ENCODE measurements at places on chromosomes 12 and 14.

DNA sequence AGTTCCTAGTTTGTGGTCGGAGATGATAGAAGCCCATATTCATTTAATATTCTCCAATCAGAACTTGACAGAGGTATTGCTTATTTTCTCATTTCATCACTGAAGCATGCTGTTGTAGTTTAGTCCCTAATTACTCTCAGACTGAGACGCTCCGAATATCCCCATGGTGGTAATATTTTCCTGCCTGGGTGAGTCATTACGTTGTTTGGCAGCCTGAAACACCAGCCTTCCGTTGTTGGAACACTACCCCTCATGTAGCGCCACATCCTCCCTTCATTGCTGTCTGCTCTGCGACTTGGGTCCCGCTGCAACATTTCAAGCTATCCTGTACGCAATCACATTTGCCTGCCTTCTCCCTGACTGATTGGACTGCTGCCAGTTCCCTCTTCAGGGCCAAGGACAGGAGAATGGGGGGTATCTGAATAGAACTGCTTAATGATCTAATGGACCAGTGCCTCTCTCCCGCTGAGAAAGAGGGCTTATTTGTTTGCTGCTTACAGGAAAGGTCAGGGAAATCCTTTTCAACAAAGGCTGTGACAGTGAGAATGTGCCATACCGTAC lies 369.1 kb downstream of the NPAS3 start:
- DNase-seq = no peak

DNA sequence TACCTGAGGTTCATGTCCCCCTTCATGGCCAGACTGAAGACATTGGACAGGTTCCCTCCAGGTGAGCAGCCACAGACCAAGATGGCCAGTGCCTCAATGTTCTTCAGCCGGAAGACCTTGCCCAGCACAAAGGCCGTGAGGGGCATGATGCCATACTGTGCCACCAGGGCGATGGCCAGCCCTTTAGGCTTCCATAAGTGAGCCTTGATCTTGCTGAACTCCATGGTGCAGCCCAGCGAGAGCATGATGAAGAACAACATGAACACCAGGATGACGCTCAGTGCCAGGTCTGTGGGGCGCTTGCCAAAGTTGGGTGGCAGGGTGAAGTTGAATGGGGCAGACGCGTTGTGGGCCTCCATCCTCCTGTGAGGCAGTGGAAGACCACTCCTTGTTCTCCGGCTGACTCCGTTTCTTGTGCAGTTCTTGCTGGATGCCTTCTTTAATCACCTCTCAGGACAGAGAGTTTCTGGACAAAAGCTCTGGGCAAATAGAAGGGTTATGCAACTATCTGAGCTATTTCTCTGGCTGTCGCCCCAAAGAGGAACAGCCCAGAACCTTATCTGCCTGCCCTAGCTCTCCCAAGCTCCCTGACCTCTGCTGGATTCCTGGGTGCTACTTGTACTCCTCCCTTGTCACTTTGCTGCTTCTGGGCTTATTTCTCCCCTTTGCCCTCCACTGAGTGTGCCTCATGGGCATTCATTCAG lies at the start of gene SLC10A1:
SLC10A1 (minus strand) TSS at position 445 of the 704 bp plus-strand sequence; CDS start at position 359, 86 bp downstream.
- DNase-seq = no peak

GRCh38 chr12:79828924-79829323 lies 106.0 kb downstream of the PPP1R12A start:
- no peak for DNase-seq

GRCh38 chr12:42992826-42993225 lies 403.3 kb upstream of the PRICKLE1 start:
- DNase-seq = no peak

- peak; percentile 5 for DNase-seq
These were observed 51.0 kb downstream of the BMAL2 start for GRCh38 chr12:27383429-27384260.

DNA sequence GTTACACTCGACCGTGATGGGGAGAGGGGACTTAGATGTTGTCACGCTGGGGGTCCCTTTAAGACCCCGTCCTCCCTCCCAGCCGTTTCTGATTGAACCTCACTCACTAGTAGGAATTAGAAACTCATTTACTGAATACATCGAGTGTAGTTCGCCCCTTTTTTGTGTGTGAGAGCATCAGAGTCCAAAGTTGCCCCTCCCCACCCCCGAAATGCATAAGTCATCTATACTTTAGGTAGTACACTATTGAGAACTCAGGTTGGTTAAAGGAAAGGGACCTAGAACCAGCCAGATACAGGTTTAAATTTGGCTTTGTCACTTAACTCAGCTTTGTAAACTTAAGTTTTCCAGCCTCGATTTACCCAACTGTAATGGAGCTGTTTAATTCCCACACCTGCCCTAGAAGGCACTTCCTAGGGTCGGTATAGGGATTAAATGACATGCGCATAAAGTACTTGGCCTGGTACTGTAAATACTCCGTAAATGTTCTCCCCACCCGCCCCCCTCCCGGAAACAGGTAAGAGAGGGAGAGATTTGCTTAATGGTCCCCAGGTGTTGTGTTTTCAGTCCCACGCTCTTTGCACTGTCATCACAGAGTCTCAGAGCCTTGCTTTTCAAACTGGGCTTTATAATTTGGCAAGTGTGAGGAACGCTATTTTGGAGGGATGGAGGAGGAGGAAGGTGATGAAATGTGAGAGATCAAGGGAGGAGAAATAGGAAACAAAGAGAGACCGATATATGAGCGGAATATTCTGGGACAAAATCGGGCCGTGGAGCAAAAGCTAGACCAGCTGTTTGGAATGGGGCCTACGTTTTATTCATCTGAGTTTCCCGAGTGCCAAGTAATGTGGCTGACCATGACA lies 897 bp downstream of the SUDS3 start:
- DNase-seq = no peak

GRCh38 chr14:91888641-91889476 lies 21.5 kb upstream of the TC2N start:
- DNase-seq = no peak

GRCh38 chr12:47837190-47838171 lies 17.8 kb upstream of the HDAC7 start:
- no peak for DNase-seq

DNA sequence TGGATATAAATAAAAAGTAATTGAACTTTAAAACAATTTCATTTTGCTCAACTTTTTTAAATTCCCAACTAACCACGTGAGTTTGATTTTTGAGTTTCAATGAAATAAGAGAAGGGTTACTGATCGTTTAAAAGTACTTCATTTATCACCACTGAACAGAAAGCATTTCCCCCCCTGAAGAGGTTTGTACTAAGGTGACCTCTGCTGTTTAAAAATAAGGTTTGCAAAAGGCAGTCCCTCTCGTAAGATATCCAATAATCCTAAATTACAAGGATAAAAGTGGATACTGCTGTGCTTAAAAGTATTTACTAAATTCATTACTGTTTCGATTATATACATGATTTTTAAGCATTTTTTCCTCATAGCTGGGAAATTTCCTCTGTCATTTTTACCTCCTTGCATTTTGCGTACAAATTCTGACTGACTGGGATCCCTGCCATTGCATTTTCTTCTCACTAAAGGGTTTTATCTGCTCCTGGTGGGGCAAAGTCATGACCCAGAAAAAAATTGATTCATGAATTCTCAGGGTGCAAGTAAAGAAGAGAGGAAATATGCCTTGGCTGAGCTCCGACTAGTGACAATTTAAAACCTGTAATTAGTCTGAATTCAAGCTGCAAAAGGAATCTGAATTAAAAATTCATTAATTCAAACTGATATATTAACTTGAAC lies 463.8 kb downstream of the PRKD1 start:
- DNase-seq = no peak

DNA sequence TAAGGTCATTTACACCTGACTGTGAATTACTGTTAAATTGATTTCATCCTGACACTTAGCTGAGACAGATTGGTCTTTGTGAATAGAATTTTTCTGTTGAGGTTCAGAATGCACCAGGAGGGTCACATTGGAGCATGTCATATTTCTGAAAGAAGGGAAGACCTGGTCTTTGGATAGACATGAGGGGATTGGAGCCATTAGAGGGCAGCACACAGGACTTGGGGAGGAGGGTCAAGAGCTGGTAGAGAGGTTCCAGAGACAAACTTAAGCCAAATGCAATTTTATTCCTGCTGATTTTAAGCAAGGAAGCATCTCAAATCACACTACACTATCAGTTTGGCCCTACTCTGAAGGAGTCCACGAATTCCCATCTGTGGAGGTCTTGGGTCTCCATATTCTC lies 41.1 kb downstream of the GUCY2C start:
- no peak for DNase-seq

DNA sequence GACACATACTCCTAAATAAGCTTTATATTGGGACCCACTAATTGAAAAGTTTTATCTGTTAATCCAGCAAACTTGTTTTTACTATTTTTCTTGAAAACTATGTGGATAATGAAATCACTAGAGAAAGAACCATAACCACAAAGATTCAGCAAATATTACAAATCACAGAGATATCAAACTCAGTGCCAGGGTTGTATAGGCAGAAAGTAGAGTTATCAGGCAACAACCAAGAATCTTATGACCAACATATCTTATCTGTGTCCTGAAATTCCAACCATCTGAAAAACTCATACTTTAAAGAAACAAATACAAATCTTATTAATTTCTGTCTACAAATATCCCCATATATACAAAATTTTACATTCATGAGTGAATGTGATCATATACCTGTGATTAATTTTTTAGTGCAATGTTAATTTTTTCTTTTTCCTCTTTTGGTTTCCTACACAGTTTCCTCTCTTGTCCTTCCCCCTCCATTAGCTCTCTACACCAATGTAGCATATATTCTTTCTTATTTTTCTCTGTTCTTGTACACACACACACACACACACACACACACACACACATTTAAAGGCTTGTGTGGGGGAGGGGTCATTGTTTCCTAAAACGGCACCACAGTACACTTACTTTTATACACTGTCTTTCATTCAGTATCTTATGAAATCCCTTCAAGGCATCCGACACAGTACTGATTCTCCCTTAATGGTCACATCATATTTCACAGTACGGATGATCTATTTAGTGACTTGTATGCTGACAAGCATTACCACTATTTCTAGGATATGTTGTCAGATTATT lies 18.6 kb downstream of the AMN1 start:
- no peak for DNase-seq

DNA sequence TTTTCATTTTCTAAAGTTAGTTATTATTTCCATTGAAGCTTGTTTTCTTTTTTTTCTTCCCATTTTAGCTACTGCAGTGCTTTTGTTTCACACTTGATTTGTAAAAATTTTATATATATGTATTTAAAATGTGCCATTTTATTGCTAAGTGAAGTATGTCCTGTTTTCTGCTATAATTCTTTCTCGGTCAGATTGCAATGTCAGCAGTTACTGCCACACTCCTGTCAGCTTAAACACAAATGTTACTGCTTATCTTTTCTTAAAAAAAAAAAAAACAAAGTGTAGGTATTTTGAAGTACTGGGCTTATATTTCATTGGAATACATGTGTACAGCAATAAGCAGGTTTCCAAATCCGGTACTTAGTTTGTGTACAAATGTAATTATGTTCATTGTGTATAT lies 63.4 kb upstream of the AEBP2 start:
- DNase-seq = no peak

- DNase-seq = no peak
These were observed 23.8 kb downstream of the PXN start for GRCh38 chr12:120241561-120242274.

DNA sequence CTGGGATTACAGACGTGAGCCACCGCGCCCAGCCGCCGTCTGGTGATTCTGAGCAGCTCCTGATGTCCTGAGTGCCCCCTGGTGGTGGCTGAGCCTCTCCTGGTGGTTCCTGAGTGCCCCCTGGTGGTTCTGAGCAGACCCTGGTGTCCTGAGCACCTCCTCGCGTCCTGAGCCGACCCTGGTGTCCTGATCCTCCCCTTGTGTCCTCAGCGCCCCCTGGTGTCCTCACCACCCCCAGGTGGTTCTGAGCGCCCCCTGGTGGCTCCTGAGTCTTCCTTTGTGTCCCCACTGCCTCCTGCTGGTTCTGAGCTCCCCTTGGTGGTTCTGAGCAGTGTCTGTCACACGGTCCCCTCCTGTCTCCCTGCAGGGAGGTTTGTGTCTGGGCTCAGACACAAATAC lies 1304.9 kb downstream of the TMEM121 start:
- DNase-seq = no peak

DNA sequence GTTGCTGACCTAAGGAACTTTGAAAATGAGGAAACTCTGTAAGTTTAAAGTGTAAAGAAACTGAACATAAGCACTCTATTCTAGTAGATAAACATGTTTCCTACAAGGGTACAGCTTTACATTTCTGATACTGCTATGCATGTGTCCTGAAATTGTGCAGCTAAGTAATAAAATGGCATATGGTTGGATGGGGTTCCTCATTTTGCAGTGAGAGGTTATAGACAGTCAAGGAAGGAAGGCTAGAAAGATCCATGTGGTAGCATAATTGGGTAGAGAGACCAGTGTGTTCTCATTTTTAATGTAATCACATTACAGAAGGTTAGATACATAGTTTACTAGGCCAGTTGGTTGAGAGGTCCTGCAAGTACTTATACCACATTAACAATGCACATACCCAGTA lies 477.0 kb downstream of the TMEM121 start:
- no peak for DNase-seq

DNA sequence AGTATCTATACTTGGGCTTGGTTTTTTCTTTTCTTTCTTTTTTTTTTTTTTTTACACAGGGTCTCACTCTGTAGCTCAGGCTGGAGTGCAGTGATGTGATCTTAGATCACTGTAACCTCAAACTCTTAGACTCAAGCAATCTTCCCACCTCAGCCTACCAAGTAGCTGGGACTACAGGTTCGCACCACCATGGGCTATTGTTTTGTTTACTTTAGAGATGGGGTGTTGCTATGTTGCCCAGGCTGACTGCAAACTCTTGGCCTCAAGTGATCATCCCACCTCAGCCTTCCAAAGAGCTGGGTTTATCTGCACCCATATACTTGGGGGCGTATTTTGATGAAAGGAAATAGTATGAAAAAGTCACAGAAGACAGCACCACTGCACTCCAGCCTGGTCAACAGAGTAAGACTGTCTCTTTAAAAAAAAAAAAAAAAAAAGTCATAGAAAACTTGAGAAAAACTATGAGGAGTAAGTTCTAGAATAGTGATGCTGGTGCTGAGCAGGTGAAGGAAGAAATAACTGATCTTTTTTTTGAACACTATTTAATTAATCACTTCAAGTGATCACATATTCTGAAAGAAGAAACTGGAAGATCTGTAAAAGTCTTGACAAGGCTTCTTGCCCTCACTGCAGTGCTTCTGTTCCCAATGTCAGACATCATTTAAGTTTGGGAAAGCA lies 53.8 kb upstream of the NPFF start:
- DNase-seq = no peak

DNA sequence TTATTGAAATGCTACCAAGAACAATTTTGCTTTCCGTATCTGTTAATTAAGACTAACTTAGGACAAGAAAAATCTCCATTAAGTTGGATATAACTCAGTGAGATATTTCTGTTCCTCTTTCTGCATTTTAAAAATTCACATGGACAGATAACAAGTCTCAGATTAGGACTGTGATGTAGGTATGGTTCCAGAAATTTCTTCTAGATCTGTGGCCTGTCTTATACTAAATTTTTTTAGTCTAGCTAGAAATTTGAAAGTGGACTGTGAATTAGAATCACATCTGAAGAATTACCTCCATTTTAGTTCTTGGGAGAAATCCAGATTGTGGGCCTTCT lies 41.6 kb downstream of the USP15 start:
- DNase-seq = no peak
